ENCODE measurements at places on chromosomes 5 and 9.

- DNase-seq = no peak
These were observed 154.9 kb downstream of the FGF18 start for GRCh38 chr5:171574376-171574775.

DNA sequence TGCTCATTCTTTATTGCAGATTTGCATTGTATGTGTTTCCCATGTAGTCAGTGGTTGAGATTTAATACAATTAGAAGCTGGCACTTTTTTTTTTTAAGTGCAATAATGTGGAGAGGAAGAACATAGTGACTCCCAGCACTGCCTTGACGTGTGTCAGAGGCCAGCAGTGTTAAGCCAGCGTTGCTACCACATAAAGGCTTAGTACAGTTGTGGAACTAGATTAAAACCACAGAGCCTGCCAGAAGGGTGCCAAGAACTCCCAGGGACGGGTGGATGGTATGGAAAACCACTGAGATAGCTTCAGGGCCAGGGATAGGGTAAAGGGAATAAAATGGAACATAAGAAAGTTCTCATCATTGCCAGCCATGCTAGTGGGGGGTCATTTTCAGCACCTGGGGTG, 142.9 kb downstream of the TRIO start:
- DNase-seq = no peak

GRCh38 chr9:108057421-108058134, 568.0 kb upstream of the KLF4 start:
- no peak for DNase-seq

- peak; percentile 91 for DNase-seq
These were observed at the start of gene ADAMTSL2 for GRCh38 chr9:133534346-133535291. Gene ADAMTSL2 (plus strand): TSS chr9:133534704. CDS start chr9:133536713, 2,009 bp downstream.

DNA sequence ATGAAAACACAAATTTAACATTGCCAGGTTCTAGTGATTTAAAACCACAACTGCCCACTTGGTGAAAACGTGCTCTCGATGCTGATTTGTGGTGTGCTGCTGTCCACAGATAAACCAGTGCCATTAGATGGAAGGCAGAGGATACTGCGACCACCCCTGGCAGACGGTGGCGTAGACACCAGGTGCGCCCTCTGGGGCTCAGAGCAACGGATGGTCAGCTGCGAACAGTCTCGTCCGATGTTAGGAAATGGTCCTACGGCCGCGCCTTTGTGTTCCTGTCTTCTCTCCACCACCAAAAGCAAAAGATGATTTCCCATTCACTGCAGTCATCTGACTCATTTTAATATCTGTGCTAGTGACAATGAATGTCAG, 43.2 kb downstream of the UBE2QL1 start:
- DNase-seq = no peak

DNA sequence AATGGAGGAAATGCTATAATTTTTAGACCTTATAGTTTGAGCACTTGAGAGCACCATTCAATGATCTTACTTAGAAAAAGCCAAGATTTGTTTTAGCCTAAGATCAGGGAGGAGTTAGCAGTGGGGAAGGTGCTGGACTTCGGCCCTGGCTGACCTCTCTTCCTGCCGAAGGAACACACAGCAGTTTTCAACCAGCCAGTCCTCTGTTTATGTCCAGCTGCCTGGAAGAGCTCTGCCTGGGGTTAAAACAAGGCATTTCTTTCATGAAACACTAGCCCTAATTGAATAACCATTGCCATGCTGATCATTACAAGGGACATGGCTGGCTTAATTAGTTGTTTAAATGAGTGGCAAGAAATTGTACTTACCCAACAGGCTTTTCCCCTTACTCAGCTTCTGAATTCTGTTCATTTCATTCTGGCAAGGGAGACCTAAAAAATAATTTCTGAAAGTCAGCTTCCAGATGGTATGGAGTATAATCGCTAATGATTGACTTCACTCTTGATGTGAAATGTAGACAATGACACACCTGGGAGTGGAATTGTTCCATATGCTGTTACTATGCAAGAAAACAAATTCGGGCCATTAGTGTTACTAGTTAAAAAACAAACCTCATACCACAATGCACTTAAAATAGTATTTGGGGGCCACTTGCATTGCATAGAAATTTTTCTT, 514.2 kb downstream of the SPOCK1 start:
- no peak for DNase-seq

DNA sequence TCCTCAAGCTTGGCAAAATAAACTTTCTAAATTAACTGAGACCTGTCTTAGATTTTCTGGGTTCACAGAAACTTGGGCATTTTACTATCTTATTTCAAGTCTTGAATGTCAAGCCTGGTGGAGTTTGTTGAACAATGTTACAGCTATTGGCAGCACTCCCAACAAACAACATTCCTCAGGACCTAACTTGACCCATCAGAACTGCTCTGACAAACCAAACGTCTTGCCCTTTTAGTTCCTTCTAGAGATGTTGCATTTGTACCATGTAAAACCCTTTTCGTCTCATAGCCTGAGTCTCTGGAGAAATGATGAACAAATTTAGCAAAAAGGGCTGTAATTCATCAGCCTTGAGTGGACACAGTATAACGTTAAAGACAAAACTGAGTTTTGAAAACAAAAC, 51.1 kb downstream of the GNA14 start:
- no peak for DNase-seq

DNA sequence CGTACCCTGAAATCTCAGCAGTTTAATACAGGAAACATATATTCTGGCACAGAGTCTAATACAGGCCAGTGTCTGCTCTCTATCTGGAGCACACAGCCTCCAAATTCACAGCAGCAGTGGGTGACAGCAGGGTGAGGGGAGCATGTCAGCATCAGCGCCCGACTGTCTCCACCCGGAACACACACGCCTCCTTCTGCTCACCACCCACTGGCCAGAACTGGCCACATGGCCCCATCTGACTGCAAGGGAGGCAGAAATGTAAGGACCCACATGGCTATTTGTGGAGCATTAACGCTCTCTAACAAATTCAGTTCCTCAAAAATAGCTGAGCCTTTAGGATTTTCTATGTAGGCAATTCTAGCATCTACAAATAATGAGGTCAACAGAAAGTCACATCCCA, 24.6 kb downstream of the UBE2QL1 start:
- DNase-seq = no peak

GRCh38 chr9:77177894-77178794, 810 bp downstream of the VPS13A start:
- peak; percentile 86 for DNase-seq

GRCh38 chr9:72734631-72735030, 213.2 kb downstream of the TMC1 start:
- no peak for DNase-seq

GRCh38 chr5:170917113-170917512, 55.3 kb downstream of the RANBP17 start:
- no peak for DNase-seq

DNA sequence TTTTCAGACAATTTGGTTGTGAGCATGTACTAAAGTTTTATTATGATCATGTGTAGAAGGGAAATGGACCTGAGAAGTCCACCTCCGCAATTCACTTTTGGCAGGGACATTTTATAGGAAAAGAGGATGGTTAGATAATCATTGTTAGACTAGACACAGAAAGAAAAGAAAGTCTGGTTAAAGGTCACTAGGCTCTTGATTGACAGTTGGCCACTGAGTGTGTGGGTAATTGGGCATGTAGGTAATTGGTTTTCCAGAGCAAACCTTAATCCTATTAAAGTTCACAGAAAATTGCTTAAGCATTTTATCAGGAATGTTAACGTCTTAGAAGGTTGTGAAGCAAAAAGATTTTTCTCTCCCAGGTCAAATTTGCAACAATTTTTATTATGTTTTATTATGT, 158.5 kb upstream of the CLINT1 start:
- no peak for DNase-seq

DNA sequence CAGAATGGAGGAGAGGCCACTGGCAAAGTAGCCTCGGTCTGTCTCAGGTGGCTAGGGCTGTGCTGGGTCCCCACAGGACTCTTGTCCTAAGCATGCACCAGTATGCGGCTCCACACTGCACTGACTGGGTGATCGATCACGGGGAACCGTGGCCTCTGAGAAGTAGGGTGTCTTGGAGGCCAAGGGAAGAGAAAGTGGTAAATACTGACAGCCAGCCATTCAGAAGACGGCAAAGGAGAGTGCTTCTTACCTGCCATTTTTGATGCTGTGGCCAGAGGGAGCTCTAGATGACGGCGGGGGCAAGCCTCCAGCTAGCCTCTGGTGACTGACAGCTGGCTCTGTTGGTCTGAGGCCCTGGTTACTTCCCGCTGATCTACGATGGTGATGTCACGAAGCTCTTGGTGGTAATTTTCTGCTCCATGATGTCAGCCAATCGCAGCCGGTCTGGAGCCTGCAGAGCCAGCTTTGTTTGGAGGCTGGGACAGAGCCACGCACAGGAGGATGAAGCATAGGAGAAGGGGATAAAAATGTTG, 40.4 kb upstream of the GADD45G start:
- peak; percentile 39 for DNase-seq

- no peak for DNase-seq
These were observed 234.3 kb upstream of the TMEM161B start for GRCh38 chr5:88503041-88503345.

GRCh38 chr5:172546196-172546595, 91.9 kb upstream of the SH3PXD2B start:
- DNase-seq = no peak

GRCh38 chr5:158811921-158812320, 287.8 kb downstream of the EBF1 start:
- no peak for DNase-seq

GRCh38 chr9:127154390-127155191, 32.2 kb upstream of the ANGPTL2 start:
- DNase-seq = no peak

DNA sequence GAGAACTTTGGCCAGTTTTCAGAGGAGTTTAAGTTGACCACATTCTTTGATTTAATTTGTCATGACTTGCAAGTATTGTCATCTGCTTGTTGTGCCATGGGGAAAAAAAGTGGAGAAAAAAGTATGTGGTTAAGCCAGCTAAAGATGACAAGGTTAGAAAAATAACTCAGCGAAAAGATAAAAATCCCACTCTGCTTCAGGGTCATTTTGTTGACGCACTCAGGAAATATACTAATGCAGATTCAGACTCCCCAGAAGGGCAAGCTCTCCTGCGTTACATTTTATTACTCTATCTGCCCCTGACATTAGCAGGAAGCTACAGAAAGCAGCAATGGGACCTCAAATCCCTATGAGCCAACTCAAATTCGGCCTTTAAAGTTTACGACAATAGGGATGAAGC, 27.6 kb upstream of the TESK1 start:
- no peak for DNase-seq

- DNase-seq = no peak
These were observed 1.5 kb upstream of the HMGCS1 start for GRCh38 chr5:43314724-43315123.

- DNase-seq = no peak
These were observed 470 bp upstream of the SLC22A5 start for GRCh38 chr5:132369007-132369473.

DNA sequence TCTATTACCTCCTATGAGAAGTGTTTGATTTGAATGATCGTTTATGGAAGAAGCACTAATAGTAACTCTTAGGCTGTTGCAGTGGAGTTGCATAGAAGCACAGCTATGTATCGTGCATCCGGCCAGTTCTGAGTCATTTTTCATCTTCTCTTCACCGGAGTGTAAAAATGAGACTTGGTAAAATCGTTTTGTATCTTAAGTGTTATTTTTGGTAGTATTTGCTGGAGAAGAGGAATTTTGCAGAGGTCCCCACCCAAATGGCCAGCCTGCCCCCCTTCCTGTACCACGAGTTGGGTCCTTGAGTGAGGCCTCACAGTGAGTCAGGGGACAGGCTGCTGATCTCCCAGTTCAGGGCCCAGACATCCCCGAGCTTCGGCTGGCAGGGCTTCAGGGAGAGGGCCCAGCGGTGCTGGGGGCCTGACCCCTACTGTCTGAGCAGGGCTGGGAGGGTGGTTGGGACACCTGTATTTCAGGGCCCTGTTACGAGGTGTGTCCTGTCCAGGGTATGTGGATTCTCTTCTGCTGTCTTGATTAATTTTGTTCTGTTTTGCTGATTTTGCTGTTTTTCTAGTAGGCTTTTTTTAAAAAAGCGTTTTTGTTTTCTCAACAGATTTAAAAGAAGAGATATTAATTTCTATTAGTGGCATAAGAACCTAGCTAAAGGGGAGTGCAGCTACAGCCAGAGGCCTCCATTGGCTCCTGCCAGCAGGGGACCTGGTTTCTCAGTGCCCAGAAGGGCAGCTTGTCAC, 210.8 kb downstream of the TRIO start:
- DNase-seq = no peak

DNA sequence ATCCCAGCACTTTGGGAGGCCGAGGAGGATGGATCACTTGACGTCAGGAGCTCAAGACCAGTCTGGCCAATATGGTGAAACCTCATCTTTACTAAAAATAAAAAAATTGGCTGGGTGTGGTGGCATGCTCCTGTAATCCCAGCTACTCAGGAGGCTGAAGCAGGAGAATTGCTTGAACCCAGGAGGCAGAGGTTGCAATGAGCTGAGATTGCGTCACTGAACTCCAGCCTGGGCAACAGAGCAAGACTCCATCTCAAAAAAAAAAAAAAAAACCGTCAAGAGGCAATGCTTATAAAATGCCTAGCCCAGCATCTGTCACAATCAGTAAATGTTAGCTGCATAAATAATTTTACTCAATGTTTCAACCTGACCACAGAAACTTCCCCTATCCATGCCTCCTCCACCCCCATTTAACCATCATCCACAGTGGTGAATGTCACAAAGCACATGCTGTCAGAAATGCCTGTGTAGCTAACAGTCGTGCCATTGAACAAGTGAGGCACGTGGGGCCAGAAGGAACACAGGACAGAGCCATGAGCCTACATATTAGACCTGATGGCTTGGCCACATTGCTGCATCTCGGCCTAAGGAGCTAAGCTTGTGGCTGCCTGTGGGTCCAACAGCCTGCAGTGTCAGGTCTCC, 16.8 kb upstream of the TCOF1 start:
- no peak for DNase-seq

GRCh38 chr9:16046713-16047112, 493.9 kb downstream of the CCDC171 start:
- DNase-seq = no peak

DNA sequence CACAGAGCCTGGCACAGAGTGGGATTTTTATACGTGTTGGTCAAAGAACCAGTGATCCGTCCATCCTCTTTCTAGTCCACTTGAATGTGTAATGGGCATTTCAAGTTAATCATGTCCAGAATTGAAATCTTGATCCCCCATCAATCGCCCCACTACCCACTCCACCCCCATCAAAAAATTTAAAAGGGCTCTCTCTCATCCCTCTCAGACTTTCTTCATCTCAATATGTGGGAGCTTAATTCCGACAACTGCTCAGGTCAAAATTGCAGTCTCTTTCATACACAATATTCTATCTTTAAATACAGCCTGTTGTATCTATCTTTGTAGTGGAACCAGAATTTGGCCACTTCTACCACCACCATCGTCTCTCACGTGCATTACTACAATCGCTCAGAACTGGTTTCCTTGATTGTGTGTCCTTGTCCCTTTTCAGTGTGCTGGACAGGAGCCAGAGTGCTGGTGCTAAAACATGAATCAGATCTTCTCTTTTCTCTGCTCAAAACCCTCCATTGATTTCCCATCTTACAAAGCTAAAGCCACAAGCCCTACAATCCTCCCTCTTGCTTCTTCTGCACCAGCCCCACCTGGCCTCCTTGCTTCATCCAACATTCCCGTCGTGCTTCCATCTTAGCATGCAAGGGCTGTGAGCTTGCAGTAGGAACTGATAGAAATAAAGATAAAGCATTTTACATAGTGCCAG, 786 bp upstream of the KIF3A start:
- DNase-seq = no peak

- no peak for DNase-seq
These were observed 2.6 kb downstream of the ENDOG start for GRCh38 chr9:128820665-128821583.

GRCh38 chr9:79658926-79659325, 87.2 kb downstream of the TLE4 start:
- no peak for DNase-seq

GRCh38 chr5:126961702-126962101, 68.7 kb downstream of the MARCHF3 start:
- peak; percentile 84 for DNase-seq
